HL-60 (cell line): ENCODE measurements at places on chromosomes 3 and 15.

GRCh38 chr3:109977897-109978296, 640.6 kb upstream of the DPPA4 start:
- DNase-seq: no peak

- no peak for DNase-seq
These were observed 380 bp downstream of the MYLK start for GRCh38 chr3:123883701-123884202.

DNA sequence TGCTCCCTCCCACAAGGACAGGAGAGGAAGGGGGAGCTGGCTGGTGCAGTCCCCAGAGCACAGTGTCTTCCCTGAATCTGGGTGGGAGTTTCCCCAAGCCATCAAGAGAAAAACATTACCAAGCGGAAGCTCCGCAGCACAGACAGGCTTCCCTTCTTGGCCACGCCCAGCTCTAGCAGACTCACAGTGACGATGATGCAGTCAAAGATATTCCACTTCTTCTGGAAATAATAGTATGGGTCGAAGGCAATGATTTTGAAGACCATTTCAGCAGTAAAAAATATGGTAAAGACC, 76.7 kb downstream of the SCN10A start:
- DNase-seq: no peak

- no peak for DNase-seq
These were observed 376.5 kb downstream of the TBL1XR1 start for GRCh38 chr3:176820764-176821163.

DNA sequence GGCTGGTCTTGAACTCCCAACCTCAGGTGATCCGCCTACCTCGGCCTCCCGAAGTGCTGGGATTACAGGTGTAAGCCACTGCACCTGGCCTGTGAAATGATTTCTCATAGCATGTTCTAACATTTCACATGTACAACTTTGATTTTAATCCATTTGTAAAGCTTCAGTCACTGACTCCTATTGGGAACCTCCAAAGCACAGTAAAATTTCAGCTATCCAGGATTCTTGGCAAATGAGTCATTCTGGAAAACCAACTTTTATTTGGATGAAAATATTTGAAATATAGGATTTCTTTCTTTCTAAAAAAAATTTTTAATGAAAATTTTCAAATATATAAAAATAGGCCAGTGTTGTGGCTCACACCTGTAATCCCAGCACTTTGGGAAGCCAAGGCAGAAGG, 2.7 kb upstream of the LMAN1L start:
- no peak for DNase-seq

- no peak for DNase-seq
These were observed 139.0 kb downstream of the MCTP2 start for GRCh38 chr15:94370206-94370935.

GRCh38 chr3:156787926-156788663, 38.1 kb upstream of the LEKR1 start:
- no peak for DNase-seq

DNA sequence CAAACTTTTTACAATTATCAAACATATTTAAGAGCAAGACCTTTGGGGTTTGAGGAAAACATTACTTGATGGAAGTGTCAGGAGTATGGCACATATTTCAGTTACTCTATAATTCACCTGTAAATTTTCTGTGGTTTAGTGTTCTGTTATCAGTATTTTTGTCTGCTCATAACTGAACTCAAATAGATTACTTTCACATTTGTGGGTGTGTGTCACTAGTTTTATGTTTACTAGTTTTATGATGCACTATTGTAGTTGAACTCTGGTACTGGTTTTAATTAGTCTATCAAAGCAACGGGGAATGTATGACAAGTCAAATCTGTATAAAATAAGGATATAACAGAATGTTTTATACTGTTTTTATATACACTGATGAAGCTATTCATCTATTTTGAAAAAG, 27.2 kb downstream of the OXSM start:
- no peak for DNase-seq

DNA sequence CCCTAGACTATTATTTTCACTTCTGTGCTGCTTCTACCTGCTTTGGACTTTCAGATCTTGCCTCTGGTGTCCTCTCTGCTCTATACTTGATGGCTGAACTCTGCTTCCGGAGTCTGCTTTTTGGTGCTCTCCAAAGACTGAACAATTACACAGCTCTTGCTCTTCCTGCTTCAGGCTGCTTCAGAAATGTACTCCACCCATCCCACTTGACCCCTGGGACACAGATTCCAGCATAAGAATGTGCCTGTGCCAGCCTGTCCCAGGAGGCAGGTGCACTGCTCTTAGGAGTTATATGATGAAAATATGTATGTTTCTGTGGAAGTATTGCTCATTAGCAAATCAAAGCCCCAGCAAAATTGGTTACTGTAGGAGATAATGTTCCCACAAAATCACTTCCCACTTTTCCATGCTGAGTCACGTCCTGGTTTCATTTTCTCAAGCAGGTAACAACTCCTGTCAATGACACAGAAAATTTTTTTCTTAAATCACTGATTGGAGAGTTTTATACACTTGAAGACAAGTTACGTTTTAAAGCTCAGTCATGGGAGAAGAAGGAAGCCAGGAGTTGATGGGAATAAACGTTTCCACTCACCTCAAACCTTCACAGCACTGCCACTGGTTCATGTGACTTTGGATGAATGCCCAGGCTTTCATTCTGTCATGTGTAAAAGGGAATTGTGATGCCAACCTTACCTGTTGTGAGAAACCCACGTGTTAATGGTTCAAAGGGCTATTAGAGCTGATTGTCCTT, 239.4 kb upstream of the ZPLD1 start:
- DNase-seq: no peak

GRCh38 chr3:65158023-65158422, 470.2 kb upstream of the ADAMTS9 start:
- no peak for DNase-seq

DNA sequence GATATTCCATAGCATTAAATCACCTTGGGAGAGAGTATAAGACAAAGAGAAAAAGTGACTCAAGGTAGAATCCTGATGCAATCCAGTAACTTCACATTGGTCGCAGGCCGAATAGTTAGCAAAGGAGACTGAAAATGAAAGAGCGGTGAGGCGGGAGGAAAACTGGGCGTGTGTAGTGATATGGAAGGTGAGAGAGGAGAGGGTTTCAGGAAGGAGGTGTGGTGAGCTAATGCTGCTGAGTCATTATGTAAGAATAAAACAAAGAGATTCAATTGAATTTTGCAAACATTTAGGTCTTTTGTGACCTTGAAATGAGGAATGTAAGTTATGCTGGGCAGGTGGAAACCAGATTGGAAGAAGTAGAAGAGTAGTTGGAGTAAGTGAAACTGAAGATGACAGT, 235.3 kb downstream of the C3orf38 start:
- DNase-seq: no peak

DNA sequence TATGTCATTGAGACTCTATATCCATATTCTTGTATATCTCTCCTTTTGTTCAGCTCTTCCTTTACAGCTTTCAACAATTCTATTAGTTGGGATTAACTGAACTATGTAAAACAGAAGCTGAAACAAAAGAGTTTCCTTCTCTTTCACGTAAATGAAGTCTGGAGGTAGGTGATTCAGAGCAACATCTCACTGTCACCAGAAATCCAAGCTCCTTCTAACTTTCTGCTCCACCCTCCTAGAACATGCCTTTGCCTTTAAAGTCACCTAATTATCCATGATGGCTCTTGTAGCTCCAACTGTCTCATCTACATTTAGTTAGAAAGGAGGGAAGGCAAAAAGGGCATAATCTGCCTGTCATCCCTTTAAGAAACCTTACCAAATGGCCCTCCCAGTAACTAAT, 458.2 kb upstream of the MDFIC2 start:
- DNase-seq: no peak

DNA sequence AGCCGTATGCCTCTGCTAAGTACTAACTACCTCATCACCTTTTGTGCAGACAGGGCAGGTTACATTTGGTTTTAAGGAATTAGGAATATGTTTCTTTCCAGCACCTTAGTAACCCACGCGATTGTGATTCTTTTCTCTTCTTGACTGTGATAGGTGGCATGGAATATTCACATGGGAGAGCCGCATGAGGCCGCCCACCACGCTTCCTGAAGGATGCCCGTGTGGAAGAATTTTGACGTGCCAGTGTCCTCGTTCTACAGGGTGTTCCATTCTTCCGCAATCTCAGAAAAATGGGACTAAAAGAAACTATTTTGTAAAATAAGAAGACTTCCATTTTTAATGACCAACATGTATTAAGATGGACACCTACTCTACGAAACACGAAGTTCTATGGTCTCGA, 16.3 kb downstream of the B3GNT5 start:
- no peak for DNase-seq

GRCh38 chr3:32646761-32647160, 38.2 kb upstream of the CNOT10 start:
- DNase-seq: no peak

DNA sequence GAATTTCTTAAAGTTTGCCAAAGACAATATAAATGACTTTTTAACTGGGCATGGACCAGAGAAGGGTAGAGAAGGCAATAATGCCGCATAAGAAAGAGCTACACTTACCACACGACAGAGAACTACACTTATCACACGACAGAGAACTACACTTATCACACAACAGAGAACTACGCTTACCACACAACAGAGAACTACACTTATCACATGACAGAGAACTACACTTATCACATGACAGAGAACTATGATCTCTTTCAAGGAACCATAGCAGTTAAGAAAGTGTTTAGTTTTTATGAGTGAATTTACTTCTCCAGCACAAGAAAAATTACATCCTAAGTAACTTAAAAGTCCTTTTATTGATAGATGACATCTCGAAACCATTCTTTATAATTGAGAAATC, 32.0 kb downstream of the DCUN1D1 start:
- no peak for DNase-seq

DNA sequence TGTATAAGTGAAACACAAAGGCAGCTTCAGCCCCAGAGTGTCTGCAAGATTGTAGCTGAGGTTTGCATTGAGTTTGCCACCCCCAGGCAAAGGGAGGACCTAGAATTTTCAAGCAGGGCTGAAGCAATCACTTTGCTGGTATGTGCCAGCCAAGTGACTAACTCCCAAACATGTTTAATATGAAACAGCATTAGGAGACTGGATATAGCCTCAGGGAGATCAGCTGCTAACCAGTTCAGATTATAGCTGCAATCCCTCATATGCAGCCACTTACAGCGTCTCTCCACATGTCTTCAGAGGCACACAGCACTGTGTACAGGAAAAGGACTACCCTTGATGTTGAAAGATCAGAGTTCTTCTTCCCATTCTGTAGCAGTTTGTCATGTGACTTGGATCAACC, 38.4 kb upstream of the PPP2R3A start:
- no peak for DNase-seq

DNA sequence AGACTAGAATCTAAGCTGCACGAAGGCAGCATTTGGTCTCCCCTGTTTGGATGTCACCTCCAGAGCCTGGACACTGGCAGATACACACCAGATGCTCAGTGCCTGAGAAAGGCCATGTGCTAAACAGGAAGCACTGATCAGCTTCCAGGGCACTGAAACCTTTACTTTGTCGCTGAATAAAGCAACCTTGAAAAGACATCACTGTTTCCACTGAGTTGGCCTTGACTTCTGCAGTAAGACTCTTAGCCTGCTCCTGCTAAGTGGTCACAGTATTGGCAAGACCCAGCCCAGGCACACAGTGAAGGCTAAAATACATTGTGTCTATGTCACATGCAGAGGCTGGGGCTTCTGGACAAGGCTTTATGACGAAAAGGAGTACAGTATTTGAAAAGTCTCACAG, 104.3 kb upstream of the ICE2 start:
- DNase-seq: no peak

- DNase-seq: no peak
These were observed 133.9 kb downstream of the DIPK2A start for GRCh38 chr3:144105542-144105941.

- DNase-seq: no peak
These were observed 16.4 kb upstream of the ANXA2 start for GRCh38 chr15:60414016-60414682.

GRCh38 chr15:88621789-88622604, 857 bp downstream of the AEN start:
- DNase-seq: peak; percentile 49

- peak; percentile 78 for DNase-seq
These were observed 17.5 kb downstream of the HDC start for GRCh38 chr15:50247819-50248655.

GRCh38 chr15:43187544-43188155, 2.4 kb downstream of the CCNDBP1 start:
- DNase-seq: peak; percentile 28

GRCh38 chr3:23653647-23654525, 151.9 kb upstream of the UBE2E1 start:
- DNase-seq: no peak

DNA sequence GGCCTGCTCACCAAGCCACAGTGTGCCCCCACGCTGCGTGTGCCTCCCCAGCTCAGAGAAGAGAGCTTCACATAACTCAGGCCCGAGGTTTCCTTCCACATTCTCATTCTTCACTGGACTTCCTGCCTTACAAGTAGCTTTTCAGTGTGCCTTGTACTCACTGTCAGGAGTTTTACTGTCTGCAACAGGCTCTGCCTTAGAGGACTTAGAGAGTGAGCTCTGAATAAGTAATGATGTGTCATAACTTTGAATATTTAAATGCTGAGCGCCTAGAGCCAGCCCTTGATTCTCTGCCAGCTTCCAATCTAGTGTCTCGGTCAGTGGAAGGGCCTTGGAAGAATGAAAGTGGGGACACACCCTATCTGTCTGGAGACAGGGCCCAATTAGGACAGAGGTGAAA, 41.8 kb downstream of the ITGB5 start:
- DNase-seq: no peak

- no peak for DNase-seq
These were observed 19.0 kb downstream of the NSUN3 start for GRCh38 chr3:94081884-94082283.

GRCh38 chr3:134362221-134362620, 12.0 kb downstream of the AMOTL2 start:
- DNase-seq: no peak

DNA sequence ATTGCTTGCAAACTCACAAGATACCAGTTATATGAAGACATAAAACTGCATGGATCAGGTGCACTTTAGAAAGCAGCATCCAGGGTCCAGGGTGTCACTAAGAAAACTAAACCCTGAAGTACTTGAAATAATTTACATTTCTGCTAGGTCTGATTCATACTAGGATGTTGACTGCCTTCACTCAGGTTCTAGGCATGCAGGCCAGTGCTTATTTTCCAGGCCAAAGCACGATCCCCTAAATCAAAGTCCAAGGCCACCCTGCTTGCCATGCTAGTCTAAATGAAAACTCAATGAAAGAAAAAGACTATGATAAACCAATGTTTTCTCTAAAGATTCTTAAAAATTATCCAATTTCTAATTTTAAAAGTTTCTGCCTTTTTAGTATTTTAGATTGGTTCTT, 49.4 kb downstream of the GREM1 start:
- no peak for DNase-seq

GRCh38 chr15:85361323-85361722, 19.1 kb upstream of the AKAP13 start:
- DNase-seq: no peak

- DNase-seq: no peak
These were observed 42.2 kb downstream of the SLC28A1 start for GRCh38 chr15:84926491-84927230.

- DNase-seq: peak; percentile 82
These were observed 24.5 kb downstream of the IQGAP1 start for GRCh38 chr15:90412356-90413194.
